ENCODE measurements at places on chromosomes 5 and 9. TPM values are rescaled to one million over a fixed set of nuclear protein-coding genes. Genes with fewer than 3 reads are reported as not detected.

- no peaks in the 10 kb centered on the region for H3K4me1 ChIP-seq
- no peak overlapping the region for H3K27ac ChIP-seq
- peak; percentile 84 for DNase-seq
- H3K36me3 ChIP-seq = no peaks in the 10 kb centered on the region
Observed at GRCh38 chr5:121273833-121274433, 577.7 kb upstream of the FTMT start.

- peaks cover 5% of the 10 kb centered on the region for H3K4me1 ChIP-seq
- peaks cover 5% of the 10 kb centered on the region for H3K36me3 ChIP-seq
- no peak overlapping the region for H3K27ac ChIP-seq
- no peak overlapping the region for H3K4me3 ChIP-seq
Observed at GRCh38 chr5:175475248-175475647, 3.1 kb upstream of the SFXN1 start.

The FOXD4L6 gene
- total RNA-seq = not detected

DNA sequence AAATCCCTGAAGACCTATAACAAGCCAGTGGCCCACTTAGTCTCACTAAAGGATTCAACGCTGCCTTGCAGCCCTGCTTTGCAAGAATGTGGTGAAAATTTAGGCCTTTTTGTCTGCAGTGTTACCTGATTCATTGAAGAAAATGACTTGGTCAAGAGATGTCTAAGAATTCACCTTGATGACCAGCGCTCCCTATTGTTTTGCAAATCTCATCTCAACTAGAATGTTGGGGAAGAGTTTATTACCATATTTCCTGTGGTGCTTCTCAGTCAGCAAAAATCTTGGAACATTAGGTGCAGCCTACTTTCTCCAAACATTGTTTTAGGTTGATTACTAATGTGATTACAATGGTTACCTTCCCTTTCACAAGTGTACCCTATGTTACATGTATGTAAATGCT is 53.5 kb downstream of the PLK2 start:
- no peaks in the 10 kb centered on the region for H3K36me3 ChIP-seq
- no peaks in the 10 kb centered on the region for H3K27me3 ChIP-seq
- H3K4me3 ChIP-seq = no peak overlapping the region
- H3K27ac ChIP-seq = no peak overlapping the region
- H3K4me1 ChIP-seq = no peaks in the 10 kb centered on the region

The ANKRD55 gene
- total RNA-seq = not detected

The NLN gene
- total RNA-seq = 51.8 TPM

The C8G gene
- 2.9 TPM for total RNA-seq

The TMEM174 gene
- total RNA-seq = not detected

The IL33 gene
- not detected for total RNA-seq

The COL15A1 gene
- 0.10 TPM for total RNA-seq

DNA sequence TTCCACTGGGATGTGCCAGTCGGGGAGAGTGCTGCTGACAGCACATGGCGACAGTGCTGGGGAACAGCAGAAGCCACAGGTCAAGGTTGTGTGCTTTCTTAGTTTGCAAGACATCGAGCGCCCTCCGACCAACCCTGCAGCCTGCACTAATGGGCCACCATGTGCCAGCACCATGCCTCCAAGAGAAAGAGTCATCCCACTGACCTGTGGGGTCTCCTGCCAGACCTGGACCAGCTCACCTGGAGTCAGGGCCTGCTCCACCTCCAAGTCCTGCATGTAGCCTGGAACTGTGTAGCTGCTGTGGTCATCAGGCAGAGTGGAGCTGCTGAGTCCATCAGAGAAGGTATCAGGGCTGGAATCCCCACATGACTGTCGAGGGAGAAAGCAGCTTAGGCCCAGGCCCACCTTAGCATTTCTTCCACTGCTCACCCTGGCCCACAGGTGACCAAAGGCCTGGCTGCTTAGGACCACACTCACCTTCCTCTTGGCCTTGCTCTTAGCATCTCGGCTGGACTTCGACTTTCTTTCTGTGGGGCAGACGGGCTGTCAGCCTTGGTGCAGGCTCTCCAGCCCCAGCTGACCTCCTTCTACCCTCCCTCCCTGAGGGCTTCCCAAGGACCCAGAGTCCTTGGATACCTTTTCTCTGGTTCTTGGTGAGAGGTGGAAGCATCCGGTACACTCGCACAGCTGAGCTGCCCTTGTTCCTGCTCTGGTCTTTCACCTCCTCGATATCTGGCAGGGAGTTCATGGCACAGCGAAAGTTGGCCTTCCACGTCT is 4.1 kb downstream of the IRF1 start:
- H3K27ac ChIP-seq = no peak overlapping the region
- DNase-seq = no peak
- H3K36me3 ChIP-seq = peaks cover 6% of the 10 kb centered on the region
- H3K4me3 ChIP-seq = no peak overlapping the region

The IL4 gene
- total RNA-seq = not detected

DNA sequence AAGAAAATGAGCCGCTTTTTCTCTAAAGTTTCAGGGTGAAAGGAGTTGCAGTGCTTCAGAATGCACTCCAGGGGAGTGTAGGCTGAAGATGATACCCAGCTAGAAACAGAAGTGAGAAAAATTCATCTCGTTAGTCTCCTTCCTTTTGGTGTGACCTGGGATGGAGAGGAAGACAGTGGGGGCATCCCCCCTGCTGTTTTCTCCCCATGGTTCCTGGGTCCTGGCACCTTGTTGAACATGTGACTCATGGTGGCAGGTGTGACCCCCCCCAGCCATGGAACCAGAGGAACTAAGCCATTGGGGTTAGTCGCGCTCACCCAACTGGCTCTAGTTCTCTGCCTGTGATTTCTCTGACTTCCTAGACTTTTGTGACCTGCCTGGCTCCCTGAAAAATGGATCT is 424.6 kb downstream of the CSNK1G3 start:
- H3K27me3 ChIP-seq = no peaks in the 10 kb centered on the region
- H3K4me1 ChIP-seq = no peaks in the 10 kb centered on the region
- H3K27ac ChIP-seq = peak overlapping the region; percentile 73

GRCh38 chr5:151627650-151628049 is 36.5 kb upstream of the FAT2 start:
- H3K27ac ChIP-seq = no peak overlapping the region
- no peaks in the 10 kb centered on the region for H3K27me3 ChIP-seq
- H3K4me3 ChIP-seq = no peak overlapping the region
- no peaks in the 10 kb centered on the region for H3K36me3 ChIP-seq
- DNase-seq = no peak

The SLC6A18 gene
- not detected for total RNA-seq

The FRMD3 gene
- total RNA-seq = 14.5 TPM

The CORO2A gene
- total RNA-seq = 2.0 TPM

- DNase-seq = no peak
- H3K4me3 ChIP-seq = no peak overlapping the region
- peaks cover 19% of the 10 kb centered on the region for H3K27me3 ChIP-seq
- no peaks in the 10 kb centered on the region for H3K4me1 ChIP-seq
- H3K36me3 ChIP-seq = no peaks in the 10 kb centered on the region
Observed at GRCh38 chr5:96517295-96517694, 84.2 kb upstream of the PCSK1 start.

The CBY3 gene
- 0.39 TPM for total RNA-seq

- H3K27me3 ChIP-seq = peaks cover 26% of the 10 kb centered on the region
- DNase-seq = no peak
- no peak within 1 kb of the TSS for H3K27ac ChIP-seq
Observed at GRCh38 chr5:64505769-64506566, at the start of gene RGS7BP. TSS of gene RGS7BP (plus strand) at chr5:64506015. CDS start at chr5:64506625, 610 bp downstream.

DNA sequence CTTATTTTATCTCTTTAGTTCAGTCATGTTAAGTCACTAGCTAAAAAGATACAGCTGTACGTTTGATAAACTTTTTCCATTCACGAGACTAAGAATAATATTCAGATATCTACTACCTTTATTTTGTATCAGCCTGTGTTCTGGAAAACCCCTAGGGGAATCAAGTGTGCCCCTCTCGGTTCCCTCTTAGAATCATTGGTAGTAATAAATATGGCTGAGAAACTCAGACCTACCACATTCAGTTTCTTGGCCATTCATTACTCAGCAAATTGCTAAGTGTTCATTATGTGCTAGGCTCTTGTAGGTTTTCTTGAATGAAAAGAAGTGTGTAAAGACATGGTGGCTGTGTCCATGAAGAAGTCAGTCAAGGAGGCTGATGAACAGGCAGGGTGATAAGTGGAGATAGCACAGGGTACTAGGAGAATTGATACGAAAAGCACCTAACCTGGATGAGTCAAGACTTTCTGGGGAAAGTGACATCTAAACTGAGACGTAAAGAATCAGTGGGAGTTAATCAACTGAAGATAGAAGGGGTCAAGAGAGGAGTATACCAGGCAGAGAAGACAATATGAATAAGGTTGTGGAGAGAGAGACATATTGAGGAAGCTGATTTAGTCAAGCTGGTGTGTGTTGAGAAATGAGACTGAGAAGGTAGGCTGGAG is 86.2 kb downstream of the CSNK1G3 start:
- DNase-seq = no peak
- H3K4me1 ChIP-seq = no peaks in the 10 kb centered on the region
- H3K27me3 ChIP-seq = no peaks in the 10 kb centered on the region
- no peak overlapping the region for H3K27ac ChIP-seq
- no peaks in the 10 kb centered on the region for H3K36me3 ChIP-seq

- H3K27me3 ChIP-seq = no peaks in the 10 kb centered on the region
- no peaks in the 10 kb centered on the region for H3K36me3 ChIP-seq
- DNase-seq = no peak
- H3K27ac ChIP-seq = no peak overlapping the region
Observed at GRCh38 chr5:68369457-68370125, 154.0 kb downstream of the PIK3R1 start.

The S100Z gene
- not detected for total RNA-seq

- H3K27ac ChIP-seq = no peak overlapping the region
- H3K4me1 ChIP-seq = no peaks in the 10 kb centered on the region
- no peak for DNase-seq
- no peaks in the 10 kb centered on the region for H3K27me3 ChIP-seq
Observed at GRCh38 chr9:132506977-132507669, 75.3 kb upstream of the BARHL1 start.

The NR4A3 gene
- 0.13 TPM for total RNA-seq

The IFNA17 gene
- total RNA-seq = not detected

- H3K4me1 ChIP-seq = no peaks in the 10 kb centered on the region
- H3K36me3 ChIP-seq = no peaks in the 10 kb centered on the region
- H3K27ac ChIP-seq = no peak overlapping the region
- H3K4me3 ChIP-seq = no peak overlapping the region
- H3K27me3 ChIP-seq = no peaks in the 10 kb centered on the region
- no peak for DNase-seq
Observed at GRCh38 chr5:67880511-67880805, 335.1 kb upstream of the PIK3R1 start.

The JAKMIP2 gene
- not detected for total RNA-seq

- H3K4me3 ChIP-seq = peak overlapping the region; percentile 73
- peak overlapping the region; percentile 94 for H3K27ac ChIP-seq
- H3K36me3 ChIP-seq = peaks cover 22% of the 10 kb centered on the region
- peaks cover 25% of the 10 kb centered on the region for H3K4me1 ChIP-seq
- DNase-seq = no peak
Observed at GRCh38 chr5:7869474-7870136, 657 bp downstream of the MTRR start.

DNA sequence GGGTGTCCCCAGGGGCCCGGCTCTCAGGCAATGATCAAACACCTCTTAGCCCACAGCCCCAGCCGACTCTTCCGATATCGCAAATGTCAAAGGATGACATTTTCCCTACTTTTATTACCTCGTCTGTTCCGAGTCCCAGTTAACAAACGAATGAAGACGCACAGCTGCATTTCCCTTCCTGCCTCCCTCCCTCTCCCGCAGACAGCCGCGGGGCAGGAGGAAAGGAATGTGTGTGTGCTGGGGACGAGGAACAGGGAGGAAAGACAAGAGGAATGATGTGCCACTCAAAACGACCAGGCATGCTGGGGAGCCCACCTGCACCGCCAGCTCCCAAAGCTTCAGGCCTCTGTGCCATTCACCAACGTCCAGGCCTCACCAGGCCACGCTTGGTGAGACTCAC is 125.9 kb upstream of the SARDH start:
- no peaks in the 10 kb centered on the region for H3K36me3 ChIP-seq
- H3K27ac ChIP-seq = no peak overlapping the region
- no peaks in the 10 kb centered on the region for H3K27me3 ChIP-seq
- H3K4me1 ChIP-seq = no peaks in the 10 kb centered on the region
- DNase-seq = no peak

DNA sequence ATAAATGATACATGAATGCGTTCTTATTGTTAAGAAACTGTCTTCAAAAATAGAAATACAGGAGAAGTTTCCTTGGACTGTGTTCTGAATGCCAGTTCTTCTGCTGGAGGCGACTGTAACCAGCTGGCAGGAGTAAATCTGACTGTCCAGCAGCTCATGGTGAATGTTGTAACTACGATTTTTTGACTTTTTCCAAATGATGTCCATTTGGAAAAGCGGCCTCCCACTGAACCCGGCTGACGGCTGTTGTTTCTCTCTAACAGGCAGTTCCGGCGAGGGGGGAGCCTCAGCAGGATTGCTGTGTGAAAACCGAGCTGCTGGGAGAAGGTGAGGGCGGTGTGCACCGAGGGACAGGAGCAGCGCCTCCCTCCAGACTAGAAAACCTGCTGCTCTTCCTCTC is 91.9 kb downstream of the EHMT1 start:
- no peak for DNase-seq
- no peak overlapping the region for H3K4me3 ChIP-seq
- H3K27ac ChIP-seq = no peak overlapping the region
- H3K27me3 ChIP-seq = no peaks in the 10 kb centered on the region
- no peaks in the 10 kb centered on the region for H3K4me1 ChIP-seq

GRCh38 chr5:134584662-134585061 is 48.0 kb downstream of the SAR1B start:
- H3K36me3 ChIP-seq = peaks cover 2% of the 10 kb centered on the region
- no peak overlapping the region for H3K4me3 ChIP-seq
- H3K27ac ChIP-seq = no peak overlapping the region
- no peak for DNase-seq
- H3K27me3 ChIP-seq = no peaks in the 10 kb centered on the region

DNA sequence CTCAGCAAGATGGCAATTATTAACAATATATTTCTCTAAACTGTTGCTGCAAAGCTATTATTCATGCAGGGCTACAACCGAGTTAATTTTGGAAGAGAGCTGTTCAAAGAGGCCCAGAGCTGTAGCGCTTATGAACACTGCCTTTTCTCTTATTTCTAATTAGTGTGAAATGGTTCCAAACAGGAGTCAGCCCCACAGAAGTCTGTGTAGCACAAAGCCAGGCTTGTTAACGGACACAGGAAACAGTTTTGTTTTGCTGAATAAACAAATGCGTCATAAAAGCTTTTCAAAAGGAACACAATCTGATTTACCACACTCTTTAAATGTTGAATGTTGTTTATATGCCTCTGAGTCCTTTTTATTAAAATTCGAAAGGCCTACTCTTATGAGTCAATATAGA is 396.5 kb downstream of the ANXA1 start:
- no peak for DNase-seq
- no peaks in the 10 kb centered on the region for H3K36me3 ChIP-seq
- H3K4me1 ChIP-seq = peaks cover 3% of the 10 kb centered on the region
- no peak overlapping the region for H3K4me3 ChIP-seq
- no peak overlapping the region for H3K27ac ChIP-seq

DNA sequence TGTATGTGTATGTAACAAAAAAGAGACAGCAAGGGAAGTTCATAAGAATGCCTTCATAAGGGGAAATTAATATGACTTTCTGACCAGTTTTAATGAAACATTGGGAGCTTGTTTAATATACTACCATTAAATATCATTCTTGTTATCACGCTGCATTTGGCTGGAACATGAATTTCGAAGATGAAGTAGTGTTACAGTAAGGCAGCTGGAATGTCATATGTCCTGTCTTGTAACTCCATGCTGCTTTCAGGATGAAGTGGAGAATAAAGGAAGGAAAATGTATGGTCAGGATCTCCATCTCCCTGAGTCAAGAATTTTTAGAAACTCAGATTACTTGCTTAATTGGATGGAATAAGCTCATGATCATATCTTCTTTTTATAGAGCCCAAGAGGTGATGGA is 61.5 kb upstream of the DMAC1 start:
- H3K4me1 ChIP-seq = no peaks in the 10 kb centered on the region
- no peaks in the 10 kb centered on the region for H3K27me3 ChIP-seq
- no peak overlapping the region for H3K4me3 ChIP-seq
- no peak for DNase-seq

Data from Panc1 (cell line).